GF-D8 (cell line): ENCODE measurements at places on chromosomes 3 and 15.

DNA sequence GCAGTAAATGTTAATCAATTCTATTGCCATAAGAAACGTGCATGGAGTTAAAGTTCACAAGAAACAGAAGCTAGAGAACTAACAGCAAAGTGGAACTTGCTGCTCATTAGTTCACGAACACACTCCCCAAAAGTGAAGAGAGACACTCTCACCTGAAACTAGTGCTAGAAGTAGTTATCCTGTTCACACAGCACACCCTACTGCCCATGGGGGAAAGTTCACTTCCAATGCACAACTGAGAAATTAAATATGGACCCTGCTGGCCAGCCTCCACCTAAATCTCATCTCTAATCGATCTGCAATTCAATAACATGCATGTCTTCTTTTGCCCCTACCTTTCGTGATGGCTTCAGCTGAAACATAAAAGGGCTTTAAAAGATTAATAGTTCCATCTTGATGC is 39.4 kb upstream of the FRMD4B start:
- no peak for DNase-seq

GRCh38 chr15:76035593-76035992 is 23.4 kb upstream of the NRG4 start:
- no peak for DNase-seq

- no peak for DNase-seq
These were observed 386.6 kb upstream of the WNT5A start for GRCh38 chr3:55873523-55874254.

- DNase-seq, result no peak
These were observed 232.4 kb downstream of the RBMS3 start for GRCh38 chr3:29513236-29513635.

DNA sequence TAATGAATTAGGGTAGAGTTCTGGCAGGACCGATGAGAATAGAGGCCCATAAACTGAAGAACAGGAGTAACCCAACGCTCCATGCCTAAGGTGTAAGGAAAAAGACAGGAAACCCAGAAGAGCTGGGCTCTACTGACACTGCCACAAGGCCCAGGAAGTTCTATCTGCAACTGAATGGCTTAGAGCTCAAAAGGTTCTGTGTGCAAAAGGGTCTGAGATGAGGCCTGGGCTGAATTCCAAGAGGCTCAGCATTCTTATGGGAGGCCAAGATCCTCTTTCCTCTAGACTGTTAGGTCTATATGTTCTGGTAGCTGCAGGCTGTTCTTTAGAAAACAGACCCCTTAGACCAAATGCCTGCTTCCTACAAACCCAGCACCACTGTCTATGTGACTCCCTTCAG is 30.5 kb upstream of the PRSS50 start:
- DNase-seq, result no peak

- DNase-seq, result peak; percentile 92
These were observed 2.0 kb upstream of the BHLHE40 start for GRCh38 chr3:4977001-4977852.
